ENCODE measurements at places on chromosomes 2 and 18.

DNA sequence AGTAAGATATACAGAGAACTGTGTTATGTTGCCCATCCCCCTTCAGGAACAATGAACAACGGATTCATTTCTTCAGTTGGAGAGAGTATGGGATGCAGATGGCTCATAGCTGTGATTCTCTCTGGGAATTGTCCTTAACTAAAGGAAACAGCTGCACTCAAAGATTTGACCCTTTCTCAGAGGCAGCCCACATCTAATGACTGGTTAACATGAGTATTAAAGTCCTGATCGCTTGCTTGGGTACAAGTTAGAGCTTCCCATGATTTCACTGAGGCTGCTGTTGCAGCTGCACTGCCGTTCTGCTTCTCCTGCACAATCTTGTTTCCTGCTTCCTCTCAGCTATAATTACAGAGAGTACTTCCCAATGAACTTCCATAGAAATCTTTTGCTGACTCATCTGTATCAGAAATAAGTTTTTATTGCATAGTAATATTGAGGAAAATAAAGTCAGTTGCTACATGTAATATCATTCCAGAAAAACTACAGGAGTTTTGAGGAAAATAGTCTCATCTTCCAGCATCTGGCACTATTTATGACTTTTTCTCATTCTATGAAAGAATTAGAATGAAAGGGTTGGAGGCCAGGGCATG is 12.8 kb upstream of the SCN9A start:
- DNase-seq: no peak

DNA sequence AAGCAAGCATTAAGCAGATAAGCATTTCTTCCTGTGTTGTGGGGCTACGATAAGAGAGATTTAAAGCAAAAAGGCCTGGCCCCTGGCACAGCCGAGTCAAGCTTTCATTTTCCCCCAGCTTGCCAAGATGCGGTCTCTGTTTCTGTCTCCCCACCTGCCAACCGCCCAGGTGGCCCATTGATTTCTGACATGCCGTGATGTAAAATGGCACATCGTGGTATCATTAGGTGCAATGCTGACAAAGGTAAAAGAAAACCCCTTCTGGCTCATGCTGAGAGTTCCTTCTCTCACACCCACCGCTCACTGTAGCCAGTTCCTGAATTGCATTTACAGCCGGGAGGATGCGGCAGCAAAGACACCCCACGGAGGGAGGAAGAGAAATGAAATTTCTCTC is 62.8 kb downstream of the BOD1L2 start:
- DNase-seq: no peak

- DNase-seq: no peak
Observed at GRCh38 chr18:13616525-13617035, 109.8 kb downstream of the FAM210A start.

DNA sequence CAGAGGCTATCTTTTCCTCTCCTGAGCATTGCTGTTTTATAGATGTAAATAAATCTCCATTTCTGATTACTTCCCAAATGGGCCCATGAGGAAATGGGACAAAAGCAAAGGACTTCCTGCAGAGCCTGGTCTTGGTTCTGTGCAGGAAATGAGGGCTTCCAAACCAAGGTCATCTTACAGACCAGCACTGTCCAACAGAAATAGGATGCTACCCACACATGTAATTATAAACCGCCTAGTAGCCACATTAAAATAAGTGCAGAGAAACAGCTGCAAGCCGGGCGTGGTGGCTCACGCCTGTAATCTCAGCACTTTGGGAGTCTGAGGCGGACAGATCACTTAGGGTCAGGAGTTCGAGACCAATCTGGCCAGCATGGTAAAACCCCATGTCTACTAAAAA is 6.2 kb downstream of the TTL start:
- DNase-seq: no peak

DNA sequence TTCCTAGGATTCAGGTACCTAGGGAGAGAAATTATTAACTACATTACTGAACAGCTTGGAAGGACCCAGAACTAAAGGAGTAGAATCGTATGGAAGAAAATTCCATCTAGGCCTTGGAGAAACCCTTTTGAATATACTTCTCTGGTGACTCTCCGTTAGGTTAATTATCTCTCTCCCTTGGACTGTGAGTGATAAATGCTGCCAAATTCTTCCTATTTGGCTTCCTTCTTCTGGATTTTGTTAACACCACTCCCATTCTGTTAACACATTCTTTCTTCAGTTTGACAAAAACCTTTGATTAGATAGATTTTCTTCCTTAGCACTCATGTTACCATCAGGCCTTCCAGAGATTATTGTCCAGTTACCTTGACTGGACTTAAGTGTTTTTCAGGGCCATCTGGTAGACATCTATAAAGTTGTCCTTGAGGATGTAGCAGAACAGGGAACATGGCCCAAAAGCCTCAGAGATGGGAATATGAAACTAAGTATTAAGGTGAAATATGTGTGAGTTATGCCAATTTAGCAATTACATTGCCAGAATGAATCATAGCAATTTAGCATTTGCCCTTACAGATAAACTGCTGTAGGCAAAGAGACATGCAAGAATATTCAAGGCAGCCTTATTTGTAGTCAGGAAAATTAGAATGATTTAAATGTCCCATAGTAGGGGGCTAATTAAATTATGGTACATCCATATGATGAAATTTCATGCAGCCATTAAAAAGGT is 6.7 kb downstream of the CYP27A1 start:
- DNase-seq: no peak

All from activated CD8-positive, alpha-beta memory T cell treated with anti-CD3 and anti-CD28 coated beads, Interleukin-2, amount 50 U/mL, for 48 hours (primary cell).